ENCODE measurements at places on chromosomes 11 and 22.

- no peak for DNase-seq
Measured at GRCh38 chr11:26344647-26345046, 12.7 kb downstream of the ANO3 start.

- DNase-seq: no peak
Measured at GRCh38 chr11:76162336-76163288, 43.7 kb downstream of the WNT11 start.

GRCh38 chr11:369336-370018 lies at the start of gene B4GALNT4:
B4GALNT4 (plus strand) TSS chr11:369499; CDS start chr11:369804, 305 bp downstream.
- DNase-seq: no peak

GRCh38 chr11:57427727-57428082 lies 784 bp upstream of the SLC43A3 start:
- no peak for DNase-seq

DNA sequence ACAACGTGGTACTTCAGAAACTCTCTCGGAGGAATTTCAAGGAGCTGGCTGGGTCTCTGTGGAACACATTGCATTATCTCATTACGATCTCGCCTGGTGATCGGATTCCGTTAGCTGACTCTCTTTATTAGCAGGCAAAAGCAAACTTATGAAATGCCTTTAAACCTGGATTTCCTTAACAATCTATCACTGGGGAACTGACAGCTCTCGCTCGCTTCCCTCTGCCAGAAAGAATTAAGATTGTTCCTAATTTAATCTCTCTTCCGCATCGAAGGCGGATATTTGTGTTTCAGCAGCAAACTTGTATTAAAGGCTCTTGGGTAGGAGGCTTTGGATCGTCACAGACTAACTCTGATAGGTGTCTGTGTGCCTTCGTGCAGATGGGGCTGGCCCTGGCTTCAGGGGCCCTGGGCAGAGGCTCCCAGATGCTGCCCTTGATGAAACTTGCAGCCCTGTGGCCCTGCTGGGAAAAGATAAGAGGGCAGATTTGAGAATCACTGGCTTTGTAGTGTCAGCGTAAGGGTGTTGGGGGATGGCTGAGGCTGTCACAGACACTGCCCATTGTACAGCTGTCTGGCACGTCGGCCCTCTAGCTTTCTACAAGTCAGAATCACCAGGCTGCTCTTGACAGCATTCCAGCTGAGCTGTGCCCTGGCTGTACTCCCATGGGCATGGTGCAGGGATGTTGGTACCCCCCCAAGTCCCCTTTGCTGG lies 162.2 kb upstream of the NECTIN1 start:
- no peak for DNase-seq

DNA sequence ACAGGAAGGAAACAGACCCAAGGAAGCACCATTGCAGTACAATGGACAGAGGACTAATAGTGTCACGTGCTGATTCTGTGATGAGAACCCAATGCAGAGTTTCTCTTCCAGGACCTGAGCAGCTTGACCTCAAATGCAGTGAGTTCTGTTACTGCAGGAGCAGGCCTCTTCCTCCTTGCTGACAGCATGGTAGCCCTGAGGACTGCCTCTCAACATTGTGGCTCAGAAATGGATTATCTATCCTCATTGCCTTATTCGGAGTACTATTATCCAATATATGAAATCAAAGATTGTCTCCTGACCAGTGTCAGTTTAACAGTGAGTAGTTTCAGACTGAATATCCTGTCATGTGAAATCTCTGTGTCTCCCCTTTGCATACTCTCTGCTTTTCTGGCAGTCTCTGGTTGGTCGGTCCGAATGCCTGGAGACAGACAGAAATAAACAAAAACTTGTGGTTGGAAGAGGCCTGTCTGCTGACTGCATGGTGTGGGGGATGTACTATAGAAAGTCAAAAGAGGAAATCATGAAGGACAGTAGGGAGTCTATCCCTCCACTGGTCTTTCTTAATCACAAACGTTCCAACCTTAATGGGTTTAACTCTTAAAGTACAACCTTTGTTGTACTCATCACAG lies 6.9 kb upstream of the MS4A14 start:
- no peak for DNase-seq

DNA sequence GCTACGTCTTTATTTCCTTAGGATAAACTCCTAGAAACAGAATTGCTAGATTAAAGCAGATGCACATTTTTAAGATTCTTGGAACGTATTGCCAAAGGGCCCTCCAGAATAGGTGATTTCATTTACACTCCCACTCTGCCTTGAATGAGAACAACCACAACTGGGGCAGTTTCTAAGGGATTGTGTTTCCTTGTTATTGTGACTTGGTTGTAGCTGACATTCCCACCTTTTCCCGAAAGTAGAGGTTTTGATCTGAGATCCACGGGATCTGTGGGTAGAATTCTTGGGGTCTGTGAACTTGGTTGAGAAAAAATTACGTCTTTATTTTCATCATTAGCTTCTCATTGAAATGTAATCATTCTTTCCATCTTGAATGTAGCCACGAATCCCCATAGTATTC lies 21.5 kb downstream of the LRRC32 start:
- DNase-seq: no peak

- DNase-seq: no peak
Measured at GRCh38 chr11:66365711-66366619, 5.6 kb downstream of the SLC29A2 start.

DNA sequence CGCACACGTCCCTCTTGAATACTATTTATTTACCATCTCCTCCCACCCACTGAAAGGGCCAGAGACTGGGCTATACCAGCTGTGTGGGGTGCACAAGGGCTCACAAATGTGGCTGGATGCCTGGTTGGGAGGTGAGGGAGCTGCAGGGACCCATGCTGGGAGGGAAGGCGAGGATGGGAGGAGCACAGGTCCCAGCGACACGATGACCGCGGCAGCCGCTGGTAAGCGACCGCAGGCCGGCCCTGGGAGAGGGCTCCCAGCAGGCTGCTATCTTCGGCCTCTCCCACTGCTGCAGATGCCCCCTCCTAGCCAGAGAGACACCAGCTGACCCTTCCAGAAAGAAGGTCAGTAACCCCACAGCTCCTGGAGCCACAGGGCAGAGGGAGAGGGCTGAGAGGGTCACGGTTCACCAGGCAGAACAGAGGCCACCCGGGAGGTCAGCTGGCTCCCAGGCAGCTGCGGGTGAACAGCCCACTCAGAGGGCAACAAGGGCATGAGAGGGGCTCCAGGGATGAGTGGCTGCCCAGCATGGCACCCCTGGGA lies 163.9 kb downstream of the CRYBB2 start:
- no peak for DNase-seq

- DNase-seq: no peak
Measured at GRCh38 chr11:12454782-12455181, 77.4 kb downstream of the PARVA start.

DNA sequence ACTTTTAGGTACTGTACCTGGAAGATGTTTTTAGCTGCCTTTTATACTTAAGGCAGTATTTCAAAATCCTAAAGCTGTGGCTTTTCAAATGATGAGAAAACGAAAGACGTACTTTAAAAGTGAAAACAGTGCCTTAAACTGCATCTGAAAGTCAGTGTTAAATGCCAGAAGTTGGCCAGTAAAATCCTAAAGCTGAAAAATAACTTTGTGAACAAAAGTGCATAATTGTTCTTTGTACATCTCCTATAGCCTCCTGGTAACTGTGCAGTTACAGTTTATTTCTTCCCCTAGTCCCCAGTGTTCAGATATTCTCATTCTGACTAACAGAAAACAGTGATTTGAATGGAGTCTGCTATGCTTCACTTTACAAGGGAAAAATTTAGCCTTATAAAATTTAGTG lies 6.8 kb downstream of the EED start:
- DNase-seq: no peak

- no peak for DNase-seq
Measured at GRCh38 chr11:69044111-69045013, 4.4 kb upstream of the TPCN2 start.

GRCh38 chr11:101321222-101321621 lies 191.6 kb upstream of the PGR start:
- no peak for DNase-seq

DNA sequence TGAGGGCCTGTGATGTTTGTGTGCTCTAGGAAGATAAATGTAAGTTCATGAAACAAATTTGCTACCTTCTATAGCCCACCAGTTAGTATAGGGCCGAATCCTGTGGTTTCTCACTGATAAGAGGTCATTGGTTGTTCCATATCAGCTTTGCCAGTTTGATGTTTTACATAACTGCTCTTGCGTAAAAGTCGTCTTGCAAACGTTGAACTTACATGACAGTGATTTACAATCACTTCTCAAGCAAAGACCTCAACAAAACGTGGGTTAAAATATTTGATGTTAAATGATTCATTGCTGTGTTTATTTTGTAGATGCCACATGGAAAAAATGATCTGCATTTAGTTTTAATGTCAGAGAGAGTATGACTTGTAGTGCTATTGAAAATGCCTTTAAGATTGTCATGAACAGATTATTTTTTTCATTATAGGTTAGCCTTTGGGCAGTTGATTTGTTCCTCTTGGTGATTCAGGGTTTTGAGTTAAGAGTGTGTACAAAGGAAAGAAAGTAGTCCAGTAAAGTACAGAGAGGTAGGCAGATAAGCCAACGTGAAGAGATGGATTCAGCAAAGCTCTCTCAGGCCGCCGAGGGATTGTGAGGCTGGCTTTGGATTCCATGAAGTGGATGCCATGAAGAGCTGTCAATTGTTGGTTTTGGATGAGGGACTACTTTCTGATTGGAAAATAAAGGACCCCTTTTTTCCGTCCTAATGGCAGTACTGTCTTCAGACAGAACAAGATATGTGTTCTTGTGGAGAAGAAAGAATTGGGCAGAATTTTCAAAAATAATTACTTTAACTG lies 2.6 kb downstream of the EWSR1 start:
- DNase-seq: no peak

DNA sequence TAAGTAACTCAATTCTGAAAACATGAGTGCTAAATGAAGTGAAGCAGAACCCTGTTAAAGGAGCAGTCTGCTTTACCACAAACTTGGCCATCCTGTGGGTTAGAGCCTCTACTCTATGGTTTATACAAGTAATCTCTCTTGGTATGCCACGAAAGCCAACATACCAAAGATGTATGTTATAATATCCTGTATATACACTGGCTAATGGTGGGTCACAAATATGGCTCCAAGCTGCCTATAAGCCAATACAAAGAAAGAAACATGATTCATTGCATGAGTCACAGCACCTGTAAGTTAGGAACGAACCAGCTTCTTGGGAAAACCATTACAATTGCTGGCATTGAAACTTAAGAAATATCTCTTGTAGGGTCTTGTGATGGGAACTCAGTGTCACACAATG lies 16.1 kb downstream of the XRRA1 start:
- no peak for DNase-seq

- DNase-seq: no peak
Measured at GRCh38 chr11:71558996-71559395, 6.4 kb upstream of the KRTAP5-10 start.

DNA sequence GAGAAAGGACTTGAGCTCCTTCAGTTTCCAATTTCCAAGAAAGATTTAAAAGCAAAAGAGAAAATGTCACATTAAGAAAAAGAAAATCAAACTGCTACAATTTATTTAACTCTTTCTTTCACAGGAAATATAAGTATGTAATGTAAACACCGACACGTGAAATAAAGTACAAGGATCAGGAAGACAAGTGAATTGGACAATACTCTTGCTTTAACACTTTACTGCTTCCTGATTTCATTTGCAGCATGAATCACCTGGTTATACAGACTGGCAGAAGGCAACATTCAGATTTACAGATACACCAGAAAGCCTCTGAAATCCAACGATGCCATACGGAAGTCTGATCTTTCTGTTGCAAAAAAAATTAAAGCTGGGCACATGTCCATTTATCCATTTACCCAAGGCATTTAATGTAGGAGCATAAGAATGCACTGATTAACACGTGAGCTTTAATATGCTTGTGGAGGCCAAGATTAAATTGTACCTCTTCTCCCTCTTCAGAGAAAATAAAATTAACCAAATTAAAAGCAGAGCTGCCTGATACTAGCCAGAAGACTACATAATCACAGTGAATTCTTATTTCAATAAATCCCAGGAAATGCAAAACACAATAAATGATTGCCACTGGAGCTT lies 16.0 kb upstream of the PPP2R1B start:
- DNase-seq: no peak

DNA sequence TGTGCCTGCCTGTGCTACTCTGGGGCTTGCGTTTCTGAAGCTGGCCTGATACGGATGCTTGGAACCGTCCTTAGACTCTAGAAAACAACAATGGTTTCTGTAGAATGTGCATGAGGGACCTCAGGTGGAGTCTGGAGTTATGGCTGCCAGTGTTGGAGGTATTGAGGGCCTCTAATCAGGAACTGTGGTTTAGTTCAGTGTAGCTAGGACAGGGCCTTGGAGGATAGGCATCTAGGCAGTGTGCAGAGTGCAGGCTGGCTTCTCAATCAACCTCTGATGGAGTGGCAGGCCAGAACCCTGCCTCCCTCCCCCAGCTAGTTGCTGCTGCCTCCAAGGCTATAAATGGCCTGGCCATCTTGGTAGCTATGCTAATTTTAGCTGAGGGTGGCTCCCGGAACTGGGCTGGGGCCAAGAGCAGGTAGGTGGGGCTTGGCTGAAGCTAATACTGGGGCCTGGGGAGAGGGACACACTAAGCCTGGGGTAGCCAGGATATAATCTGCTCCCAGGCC lies 4.0 kb downstream of the STIM1 start:
- no peak for DNase-seq

- DNase-seq: no peak
Measured at GRCh38 chr11:124415356-124415923, 9.2 kb downstream of the OR8B4 start.

- DNase-seq: no peak
Measured at GRCh38 chr11:41320238-41320637, 139.2 kb downstream of the LRRC4C start.

DNA sequence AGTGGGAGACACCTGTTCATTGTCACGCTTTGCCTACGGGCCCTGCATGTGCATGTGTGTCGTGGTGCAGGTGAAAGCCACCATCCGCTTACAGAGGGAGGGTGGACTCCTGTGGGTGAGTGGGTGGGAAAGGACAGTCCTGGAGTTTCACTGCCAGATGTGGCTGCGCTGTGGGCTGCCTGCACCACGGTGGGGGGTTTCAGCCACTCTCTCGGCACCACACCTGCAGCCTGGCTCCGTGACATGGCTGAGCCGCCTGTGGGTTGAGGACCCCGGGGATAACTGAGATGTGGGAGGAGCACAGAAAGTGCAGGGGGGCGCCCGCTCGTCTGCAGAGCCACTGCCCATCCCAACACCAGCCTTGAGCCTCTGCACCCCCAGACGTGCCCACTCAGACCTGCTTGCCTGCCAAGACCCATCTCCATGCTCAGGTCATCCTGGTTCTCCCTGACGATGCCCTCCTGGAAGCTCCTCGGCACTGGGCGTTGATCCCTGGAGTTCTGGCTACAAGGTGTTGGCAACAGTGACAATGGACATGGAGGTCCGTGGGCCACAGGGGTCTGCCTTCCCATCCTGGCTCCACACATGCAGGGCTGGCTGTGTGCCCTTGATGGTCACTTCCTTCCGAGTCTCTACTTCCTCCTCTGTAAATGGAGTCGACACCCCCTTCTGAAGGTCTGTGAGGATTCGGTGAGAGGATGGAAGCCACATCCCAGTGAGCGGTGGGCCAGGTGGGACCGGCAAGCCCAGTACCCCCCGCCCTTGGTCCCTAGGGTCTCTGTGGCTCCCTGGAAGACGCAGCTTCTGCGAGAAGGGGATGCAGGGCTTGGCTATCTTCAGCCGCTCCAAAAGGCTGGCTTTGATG lies 1007.0 kb downstream of the BRD1 start:
- DNase-seq: no peak
